ENCODE measurements at places on chromosomes 1 and 21.

GRCh38 chr1:159753386-159753785 lies 27.4 kb upstream of the DUSP23 start:
- DNase-seq = no peak

DNA sequence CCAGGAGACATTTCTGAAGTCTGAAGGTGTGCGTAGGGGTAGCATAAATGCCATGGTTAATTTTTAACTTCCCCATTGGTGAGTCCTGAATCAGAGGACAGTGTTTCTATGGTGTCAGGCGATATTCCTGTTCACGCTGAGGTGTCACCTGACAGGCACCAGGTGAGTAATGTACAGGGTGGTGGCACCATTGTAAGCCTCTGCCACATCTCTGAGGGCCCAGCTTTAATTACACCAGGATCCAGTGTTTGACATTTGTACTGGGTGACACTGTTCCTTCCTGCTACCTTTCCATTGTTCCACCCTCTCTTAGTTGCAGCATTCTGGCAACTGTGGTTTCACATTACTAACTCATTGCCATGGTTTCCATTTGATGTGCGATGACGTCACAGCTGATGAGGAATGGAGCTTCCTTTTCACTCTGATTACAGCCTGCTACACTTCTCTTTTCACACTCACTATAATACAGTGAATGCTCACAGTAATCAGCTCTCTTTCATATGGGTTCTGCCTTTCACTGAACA lies 40.6 kb upstream of the MARK1 start:
- DNase-seq = no peak

GRCh38 chr1:29849038-29849750 lies 612.9 kb downstream of the PTPRU start:
- DNase-seq = no peak

DNA sequence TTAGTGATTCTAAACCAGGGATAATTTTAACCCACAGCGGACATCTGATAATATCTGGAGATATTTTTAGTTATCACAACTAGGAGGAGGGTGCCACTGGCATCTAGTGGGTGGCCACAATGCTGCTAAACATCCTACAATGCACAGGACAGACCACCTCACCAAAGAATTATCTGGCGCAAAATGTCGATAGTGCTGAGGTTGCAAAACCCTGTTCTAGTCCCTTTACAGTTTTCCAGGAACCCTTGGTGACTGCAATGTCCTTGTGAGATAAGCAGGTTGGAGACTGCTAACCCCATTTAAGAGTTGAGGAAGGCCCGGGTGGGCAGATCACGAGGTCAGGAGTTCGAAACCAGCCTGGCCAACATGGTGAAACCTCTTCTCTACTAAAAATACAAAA lies 163.1 kb upstream of the BEND5 start:
- no peak for DNase-seq

DNA sequence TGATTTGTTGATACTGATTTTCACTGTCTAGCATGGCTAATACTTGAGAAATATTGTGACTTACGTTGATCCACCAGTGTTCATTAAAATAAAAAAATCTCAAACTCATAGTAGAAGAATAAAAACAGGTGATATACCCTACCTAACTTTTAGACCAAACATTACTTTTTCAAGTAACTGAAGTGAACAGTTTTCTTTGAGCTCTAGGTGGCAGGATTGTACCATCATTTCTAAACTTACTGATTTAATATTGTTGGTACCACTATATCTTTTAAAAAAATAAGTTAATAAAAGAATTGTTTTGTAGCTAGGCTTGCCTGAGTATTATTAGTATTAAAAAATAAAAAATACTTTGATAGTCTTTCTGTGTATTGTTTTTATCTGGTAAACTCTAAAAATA lies 21.5 kb downstream of the CDC73 start:
- no peak for DNase-seq

DNA sequence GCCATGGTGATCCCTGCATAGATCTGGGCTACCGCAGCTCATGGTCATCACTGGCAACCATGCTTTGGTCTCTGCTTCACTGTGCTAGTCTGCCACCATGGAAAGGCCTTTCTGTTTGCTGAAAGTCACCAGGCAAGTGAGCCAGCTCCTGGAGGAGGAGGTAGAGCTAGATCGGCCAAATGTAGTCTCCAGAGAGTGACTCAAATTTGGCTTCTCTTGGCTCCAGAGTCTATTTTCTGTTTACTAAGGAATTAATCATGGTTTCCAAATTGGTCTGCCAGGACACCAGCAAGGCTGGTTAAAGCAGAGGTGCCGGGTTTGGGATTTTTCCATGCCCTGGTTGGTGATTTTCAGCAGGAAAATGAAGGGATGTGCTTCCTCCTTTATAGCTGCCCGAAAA lies 52.7 kb upstream of the IVNS1ABP start:
- DNase-seq = no peak

Data from T-helper 17 cell (primary cell).